ENCODE measurements at places on chromosomes 12 and 14.
A peak's percentile ranks its signal among the peaks of the same experiment; 100 is the strongest.

DNA sequence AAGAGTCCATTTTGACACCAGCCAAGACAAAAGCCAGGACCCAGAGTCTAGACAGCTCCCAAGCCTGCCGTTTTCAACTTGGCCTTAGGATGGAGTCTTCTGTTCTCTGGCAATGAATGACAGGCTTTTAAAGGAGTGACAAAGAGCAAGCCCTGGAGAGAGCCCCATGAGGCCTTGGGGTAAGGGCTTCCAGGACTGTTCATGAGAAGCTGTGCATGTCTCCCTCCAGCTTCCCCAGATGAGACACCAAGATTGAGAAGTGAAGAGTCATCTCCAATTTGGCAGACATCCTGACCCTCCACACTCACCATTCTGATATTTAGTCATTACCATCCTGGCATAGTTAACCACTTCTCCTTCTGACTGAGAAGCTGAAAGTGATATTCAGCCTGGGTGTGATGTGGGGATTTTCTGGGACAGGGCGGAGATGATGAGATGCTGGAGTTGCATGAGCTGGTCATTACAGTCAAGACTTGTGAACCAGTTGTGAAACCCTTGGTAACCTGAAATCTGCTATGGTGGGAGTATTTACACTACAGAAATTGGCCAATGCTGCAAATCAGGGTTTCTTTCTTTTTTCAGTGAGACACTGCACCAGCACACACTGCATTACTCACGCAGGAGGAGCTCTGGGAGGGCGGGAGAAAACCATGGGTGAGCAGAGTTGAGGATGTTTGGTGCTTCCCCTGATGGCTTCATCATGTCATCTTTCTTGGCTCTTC, 77.8 kb downstream of the VCPKMT start:
- peaks cover 49% of the 10 kb centered on the region for H3K4me1 ChIP-seq
- peak overlapping the region; percentile 1 for H3K4me3 ChIP-seq
- peak; percentile 100 for DNase-seq
- H3K36me3 ChIP-seq, result no peaks in the 10 kb centered on the region
- H3K27me3 ChIP-seq, result no peaks in the 10 kb centered on the region

DNA sequence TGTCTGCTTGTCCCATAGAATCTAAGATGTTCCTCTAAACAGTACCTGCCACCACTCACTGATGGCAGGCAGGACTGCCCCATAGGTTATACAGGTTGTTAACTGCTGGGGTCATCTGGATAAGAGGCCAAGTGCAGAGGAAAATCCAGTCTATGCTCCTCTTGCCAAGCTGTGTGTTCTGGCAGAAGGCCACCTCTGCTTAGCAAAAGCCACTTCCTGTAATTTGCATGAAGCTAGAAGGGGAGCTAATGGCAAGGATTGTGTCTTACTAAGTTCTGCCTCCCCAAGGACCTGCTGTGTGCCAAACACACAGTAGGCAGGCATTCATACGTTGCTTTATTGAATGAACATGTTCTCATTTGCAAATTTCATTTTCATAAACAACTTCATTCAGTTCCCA, 445.4 kb downstream of the BCL11B start:
- no peak overlapping the region for H3K4me3 ChIP-seq
- no peaks in the 10 kb centered on the region for H3K36me3 ChIP-seq
- no peak overlapping the region for H3K27ac ChIP-seq
- no peaks in the 10 kb centered on the region for H3K27me3 ChIP-seq

- no peaks in the 10 kb centered on the region for H3K4me1 ChIP-seq
- no peak overlapping the region for H3K27ac ChIP-seq
- no peaks in the 10 kb centered on the region for H3K36me3 ChIP-seq
- no peak overlapping the region for H3K4me3 ChIP-seq
- no peak for DNase-seq
Observed at GRCh38 chr12:3233797-3234196, 156.6 kb downstream of the TSPAN9 start.

GRCh38 chr12:108297895-108298760, 41.0 kb downstream of the CMKLR1 start:
- H3K36me3 ChIP-seq, result peaks cover 7% of the 10 kb centered on the region
- H3K27me3 ChIP-seq, result no peaks in the 10 kb centered on the region
- H3K27ac ChIP-seq, result peak overlapping the region; percentile 71
- H3K4me3 ChIP-seq, result 0 out of 2 replicates have a peak overlapping the region, but pooled peaks have one; percentile 11
- H3K4me1 ChIP-seq, result peaks cover 55% of the 10 kb centered on the region
